ENCODE measurements at places on chromosomes 5 and 9.

DNA sequence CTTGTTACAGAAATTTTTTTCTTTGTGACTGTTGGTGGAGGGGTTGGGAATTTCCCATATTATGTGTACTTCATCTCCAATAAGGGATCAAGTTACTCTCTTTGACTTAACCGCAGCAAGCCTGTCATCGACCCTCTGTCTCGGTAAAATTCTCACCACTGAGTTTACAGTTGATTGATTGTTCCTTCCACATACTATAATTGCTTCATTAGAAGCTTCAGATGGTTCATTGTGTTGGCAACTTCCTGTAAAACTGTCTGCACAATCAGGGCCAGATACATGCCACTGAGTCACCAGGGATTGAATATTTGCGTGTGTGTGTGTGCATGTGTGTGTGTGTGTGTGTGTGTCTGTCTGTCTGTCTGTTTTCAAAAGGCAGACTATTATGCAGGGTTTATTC is 176.6 kb downstream of the ZNF462 start:
- no peak for DNase-seq

GRCh38 chr5:5686356-5686755 is 263.9 kb downstream of the ICE1 start:
- no peak for DNase-seq

DNA sequence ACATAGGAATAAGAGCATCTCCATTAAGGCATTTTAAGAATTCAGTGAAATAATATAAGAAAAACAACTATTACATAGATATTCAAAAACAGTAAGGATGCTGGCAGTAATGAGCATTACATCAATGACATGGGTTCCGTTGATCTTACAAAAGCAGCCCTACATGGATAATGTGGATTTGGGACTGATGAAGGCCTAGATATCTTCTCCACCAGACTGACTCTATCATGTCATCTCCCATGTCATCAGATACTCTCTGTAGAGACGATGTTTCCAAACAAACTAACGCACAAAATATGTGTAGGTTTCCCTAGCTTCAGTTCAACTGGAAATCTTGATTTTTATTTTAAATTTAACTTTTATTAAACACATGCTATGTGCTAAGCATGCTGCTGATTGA is 3.6 kb downstream of the LURAP1L start:
- no peak for DNase-seq

DNA sequence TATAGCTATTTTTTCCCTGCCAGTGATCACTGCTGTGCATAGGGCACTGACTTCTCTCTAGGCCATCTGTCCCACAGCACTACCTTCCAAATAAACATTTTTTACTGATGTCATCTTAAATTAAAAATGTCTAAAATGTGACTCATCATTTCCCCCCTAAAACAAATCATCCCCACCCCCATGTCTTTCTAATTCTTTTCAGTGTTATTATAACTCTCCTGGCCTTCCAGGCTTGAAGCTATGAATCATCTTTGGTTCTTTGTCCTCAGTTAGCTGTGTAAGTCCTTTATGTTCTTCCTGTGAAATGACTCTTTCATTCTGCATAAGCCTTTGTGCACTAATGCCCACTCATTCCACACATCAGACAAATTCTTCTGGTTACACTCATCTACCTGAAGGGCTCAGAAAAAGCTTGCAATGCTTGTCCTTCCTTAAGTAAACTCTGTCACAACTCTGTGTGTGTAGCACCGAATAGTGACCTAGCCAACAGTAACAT is 78.1 kb downstream of the CFAP95 start:
- DNase-seq: no peak

DNA sequence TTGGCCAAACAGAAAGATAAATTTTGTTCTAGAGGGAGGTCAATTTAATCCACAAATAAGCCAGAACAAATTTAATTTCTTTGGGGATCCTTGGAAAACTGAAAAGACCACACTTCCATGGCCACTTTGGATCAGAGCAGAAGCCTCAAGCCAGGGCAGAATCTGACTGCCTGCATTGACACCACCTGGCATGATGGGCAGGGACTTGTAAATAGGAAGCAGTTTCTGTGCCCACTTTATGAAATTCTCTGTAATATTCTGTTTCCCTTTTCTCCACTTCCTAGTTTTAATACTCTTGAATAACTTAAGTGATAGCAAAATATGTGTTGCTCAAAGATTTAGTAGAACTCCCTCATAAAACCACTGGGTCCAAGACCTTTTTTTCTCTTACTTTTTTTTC is 6.7 kb upstream of the TMEM252 start:
- DNase-seq: no peak

DNA sequence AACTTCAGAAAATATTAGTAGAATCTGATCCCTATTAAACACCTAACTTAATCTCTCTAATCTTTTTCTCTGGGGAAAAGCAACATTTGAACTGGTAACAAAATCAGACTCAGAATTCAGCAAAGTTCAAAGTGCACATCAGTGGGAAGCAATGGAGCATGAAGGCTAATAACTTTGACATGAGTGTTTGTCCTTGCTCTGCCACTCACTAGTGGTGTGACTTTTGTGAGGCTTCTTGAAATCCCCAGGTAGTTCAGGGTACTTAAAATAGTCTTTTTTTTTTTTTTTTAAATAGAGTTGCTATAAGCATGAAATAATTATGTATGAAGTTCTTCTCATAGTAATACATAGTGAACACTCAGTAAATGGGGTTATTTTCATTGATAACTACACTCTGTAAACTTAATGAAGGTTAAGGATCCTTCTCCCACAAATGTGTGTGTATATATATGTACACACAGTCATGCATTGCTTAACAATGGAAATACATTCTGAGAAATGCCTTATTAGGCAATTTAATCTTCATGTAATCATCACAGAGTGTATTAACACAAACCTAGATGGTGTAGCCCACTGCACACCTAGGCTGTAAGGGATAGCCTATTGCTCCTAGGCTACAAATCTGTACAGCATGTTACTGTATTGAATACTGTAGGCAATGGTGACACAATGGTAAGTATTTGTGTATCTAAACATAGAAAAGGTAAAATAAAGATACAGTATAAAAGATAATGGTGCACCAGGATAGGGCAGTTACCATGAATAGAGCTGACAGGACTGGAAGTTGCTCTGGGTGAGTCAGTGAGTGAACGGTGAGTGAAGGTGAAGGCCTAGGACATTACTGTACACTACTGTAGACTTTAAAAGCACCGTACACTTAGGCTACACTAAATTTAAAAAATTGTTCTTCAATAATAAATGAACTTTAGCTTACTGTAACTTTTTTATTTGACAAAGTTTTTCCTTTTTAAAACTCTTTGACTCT is 73.3 kb upstream of the HMHB1 start:
- DNase-seq: no peak

- DNase-seq: no peak
Observed at GRCh38 chr5:95042037-95042436, 242.9 kb downstream of the MCTP1 start.

GRCh38 chr9:99457981-99458380 is 235.9 kb downstream of the SEC61B start:
- DNase-seq: no peak

DNA sequence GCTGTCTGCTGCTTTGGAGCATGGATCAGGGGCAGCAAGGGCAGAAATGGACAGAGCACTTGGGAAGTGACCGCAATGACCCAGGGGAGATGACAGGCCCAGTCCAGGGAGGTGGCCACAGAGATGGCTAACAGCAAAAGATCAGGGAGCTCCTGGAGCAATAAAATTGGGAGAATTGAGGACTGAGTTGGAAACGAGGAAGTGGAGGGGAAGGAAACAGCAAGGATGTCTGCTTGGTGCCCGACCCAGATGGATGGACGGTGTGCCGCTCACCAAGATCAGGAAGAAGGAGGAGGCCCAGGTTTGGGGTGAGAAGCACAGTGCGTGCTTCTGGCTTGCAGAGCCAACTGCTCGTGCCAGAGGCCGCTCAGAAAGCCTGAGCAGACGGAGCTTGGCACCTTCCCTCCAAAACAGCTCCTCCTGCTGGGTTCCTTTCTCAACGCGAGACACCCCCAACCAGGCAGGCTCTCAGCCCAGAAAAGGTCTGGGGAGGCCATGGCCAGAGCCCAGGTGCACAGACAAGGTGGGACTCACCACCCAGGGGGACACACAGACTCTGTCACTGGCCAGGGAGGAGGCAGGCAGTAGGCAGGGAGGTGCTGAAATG is 1.7 kb upstream of the SLC34A1 start:
- DNase-seq: no peak

All from stimulated activated CD8-positive, alpha-beta memory T cell treated with anti-CD3 and anti-CD28 coated beads, Interleukin-2, amount 100 ng/mL, for 1 hour (primary cell).